H1 (cell line): ENCODE measurements at places on chromosomes 1 and 21. TPM values are rescaled to one million over a fixed set of nuclear protein-coding genes. Genes with fewer than 3 reads are reported as not detected.

DNA sequence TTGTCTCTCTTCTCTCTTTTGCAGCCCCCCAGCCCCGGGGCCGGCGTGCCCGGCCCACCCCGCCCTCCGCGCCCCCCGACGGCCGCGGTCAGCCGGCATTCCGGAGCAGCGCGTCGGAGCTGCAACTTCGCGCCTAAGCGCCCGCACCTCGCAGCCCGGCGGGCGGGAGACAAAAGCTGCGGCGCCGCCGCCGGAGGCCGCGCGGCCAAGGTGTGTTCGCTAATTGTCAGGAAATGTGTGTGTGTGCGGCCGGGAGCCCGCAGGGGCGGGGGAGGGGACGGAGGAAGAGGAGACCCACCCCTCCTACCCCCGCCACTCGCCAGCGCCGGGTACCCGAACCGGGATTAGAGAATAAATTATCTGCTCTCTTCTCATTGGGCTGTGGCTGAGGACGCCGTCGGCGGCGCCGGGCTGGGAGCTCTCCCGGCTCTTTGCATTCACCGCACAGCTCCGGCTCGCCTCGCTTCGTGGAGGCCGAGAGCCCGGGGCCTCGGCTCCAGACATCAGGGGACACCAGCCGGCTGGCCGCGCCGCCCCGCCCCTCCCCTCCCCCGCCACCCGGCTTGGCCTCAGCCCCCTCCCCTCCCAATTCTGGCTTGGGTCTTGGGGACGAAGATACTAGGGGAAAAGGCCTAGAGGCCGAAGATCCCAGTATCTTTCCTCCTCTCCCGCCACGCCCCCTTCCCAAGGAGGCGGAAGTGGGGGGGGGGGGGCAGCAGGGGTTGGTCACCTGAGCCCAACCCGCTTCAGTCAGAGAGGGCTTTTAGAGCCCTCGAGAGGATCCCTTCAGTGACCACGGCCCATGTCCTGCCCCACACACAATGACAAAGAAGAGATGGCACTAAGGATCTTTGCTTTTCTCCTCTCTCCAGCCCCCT is 1.3 kb upstream of the BLACAT1 start:
- peak overlapping the region; percentile 84 for H3K4me3 ChIP-seq
- H3K27me3 ChIP-seq = no peaks in the 10 kb centered on the region

PLA2G2A gene
- 0.69 and 1.0 TPM in 2 replicates for total RNA-seq

- peaks cover 4% of the 10 kb centered on the region; the same call in 1 of the 2 replicates for H3K36me3 ChIP-seq
- no peaks in the 10 kb centered on the region for H3K27me3 ChIP-seq
- H3K4me1 ChIP-seq = peaks cover 2% of the 10 kb centered on the region; the same call in 1 of the 2 replicates
- no peak overlapping the region for H3K27ac ChIP-seq
- DNase-seq = no peak
- no peak overlapping the region for H3K4me3 ChIP-seq
Measured at GRCh38 chr21:41852929-41853320, 26.2 kb downstream of the PRDM15 start.

SLAMF9 gene
- not detected in 2 replicates for total RNA-seq

GRCh38 chr1:101262630-101263348 is 26.0 kb downstream of the S1PR1 start:
- H3K4me1 ChIP-seq = no peaks in the 10 kb centered on the region
- H3K27ac ChIP-seq = no peak overlapping the region
- no peak overlapping the region for H3K4me3 ChIP-seq
- DNase-seq = no peak

GFI1 gene
- 0.17 and 0.19 TPM in 2 replicates for total RNA-seq

DNA sequence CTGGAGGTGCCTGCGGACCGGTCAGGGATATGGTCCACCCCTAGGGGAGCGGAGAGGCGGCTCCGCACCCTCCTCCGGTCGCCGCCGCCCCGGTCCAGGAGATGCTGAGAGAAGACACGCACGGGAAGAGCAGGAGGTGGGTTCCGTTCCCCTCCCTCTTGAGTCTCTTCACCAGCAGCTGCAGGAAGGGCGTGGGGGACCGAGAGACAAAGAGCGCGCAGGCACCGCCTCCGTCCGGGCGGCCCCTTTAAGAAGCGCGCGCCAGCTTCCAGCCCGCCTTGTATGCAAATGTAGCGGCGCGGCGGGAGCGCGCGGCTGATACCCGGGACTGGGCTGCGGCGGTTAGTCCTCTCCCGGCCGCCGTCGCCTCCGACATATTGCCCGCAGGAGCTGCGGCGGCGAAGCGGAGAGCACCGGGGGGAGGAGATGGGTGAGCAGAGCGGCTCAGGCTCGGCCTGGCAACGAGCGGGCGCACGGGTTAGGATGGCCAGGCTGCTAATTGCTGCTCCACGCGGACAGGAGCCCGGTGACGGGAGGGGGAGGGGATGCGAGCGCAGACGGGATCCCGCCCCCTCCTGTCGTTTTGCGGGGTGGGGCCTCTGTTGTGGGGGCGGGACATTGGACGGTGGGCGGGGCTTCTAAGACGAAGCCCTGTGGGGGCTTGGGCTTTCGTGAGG is at the start of gene TMEM39B:
TMEM39B (plus strand) TSS at position 318 of the 677 bp plus-strand sequence; CDS start at position 427, 109 bp downstream.
- no peaks in the 10 kb centered on the region; the same call in 1 of the 2 replicates for H3K4me1 ChIP-seq
- H3K4me3 ChIP-seq = peak within 1 kb of the TSS; percentile 81
- no peaks in the 10 kb centered on the region for H3K27me3 ChIP-seq
- peak within 1 kb of the TSS; percentile 95 for H3K27ac ChIP-seq

- H3K27ac ChIP-seq = no peak overlapping the region
- no peaks in the 10 kb centered on the region for H3K27me3 ChIP-seq
- DNase-seq = no peak
- H3K4me3 ChIP-seq = no peak overlapping the region
- H3K36me3 ChIP-seq = no peaks in the 10 kb centered on the region
Measured at GRCh38 chr21:38082936-38083485, 166.8 kb upstream of the KCNJ6 start.

BTBD8 gene
- 1.8 and 2.5 TPM in 2 replicates for total RNA-seq

DNA sequence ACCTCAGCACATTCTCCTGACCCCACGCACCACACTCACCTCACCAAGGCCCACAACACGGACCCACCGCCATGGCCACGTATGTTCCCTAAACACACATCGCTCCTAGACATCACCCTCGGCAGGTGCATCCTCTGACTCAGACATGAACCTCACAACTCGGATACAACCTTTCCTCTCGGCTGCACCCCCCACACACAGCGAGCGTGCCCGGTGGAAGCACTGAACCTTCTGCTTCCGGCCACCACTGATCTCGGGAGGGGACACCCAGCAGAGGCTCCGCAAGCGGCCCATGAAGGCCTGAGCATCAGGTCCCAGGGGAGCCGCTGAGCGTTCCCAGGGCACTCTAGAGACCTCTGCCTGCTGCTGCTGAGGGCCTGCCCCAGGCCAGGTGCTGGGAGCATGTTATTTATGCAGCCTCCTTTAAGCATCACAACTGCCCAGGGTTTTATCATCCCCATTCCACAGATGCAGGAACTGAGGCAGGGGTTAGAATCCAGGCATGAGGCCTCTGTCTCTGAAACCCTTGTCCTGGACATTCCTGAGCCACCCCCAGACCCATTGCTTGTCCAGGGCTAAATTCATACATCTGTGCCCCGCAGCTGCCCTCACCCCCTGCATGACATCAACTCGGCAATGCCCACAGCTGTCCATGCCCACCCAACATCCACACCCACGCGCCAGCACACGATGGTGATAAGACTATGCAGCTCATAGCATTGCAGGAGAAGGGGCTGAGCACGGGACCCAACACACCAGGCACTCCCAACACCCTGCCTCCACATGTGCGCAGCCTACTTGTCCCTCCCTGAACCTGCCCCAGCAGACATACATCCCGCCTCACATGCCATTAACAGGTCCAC is 27.0 kb downstream of the SDC3 start:
- no peak for DNase-seq
- no peak overlapping the region for H3K4me3 ChIP-seq

ADGRB2 gene
- 25.8 and 26.2 TPM in 2 replicates for total RNA-seq

HCRTR1 gene
- total RNA-seq = 0.35 and 0.44 TPM in 2 replicates

SPRR2F gene
- total RNA-seq = 1.0 and 1.1 TPM in 2 replicates

DNA sequence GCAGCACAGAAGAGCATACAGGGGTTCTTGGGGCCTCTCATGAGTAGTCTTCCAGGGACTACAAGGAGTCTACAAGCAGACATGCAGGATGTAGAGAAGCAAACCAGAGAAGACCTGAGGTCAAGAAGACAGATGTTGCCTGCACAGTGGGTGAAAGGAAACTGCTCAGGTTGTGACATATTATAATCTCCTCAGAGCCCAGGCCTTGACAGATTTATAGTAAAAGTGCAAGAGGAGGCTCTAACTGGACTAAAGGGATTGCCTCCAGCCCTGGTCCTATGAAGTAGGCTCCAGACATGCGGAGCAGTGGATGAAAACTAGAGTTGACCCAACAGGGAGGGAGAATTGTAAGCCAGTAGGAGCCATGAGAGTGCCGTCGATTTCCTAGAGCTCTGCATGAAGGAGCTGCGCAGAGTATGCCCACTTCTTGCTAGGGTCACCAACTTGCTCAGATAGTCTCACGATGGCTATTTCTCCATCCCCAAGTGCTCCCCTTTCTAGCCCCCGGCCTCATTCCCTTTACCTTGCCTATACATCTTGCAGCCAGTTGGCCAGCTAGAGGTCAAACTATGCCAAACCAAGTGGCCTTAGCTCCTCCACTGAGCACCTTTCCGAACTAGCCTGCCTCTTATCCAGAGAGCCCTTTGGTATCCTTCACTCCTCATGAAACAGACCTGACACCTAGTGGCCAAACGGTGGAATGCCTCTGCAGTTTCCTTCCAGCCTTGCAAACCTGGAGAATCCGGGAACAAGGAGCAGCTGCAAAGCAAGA is 36.2 kb upstream of the IPO9 start:
- H3K27me3 ChIP-seq = no peaks in the 10 kb centered on the region
- peak; percentile 87 for DNase-seq
- H3K4me3 ChIP-seq = no peak overlapping the region
- H3K36me3 ChIP-seq = peaks cover 19% of the 10 kb centered on the region

- peaks cover 19% of the 10 kb centered on the region for H3K27me3 ChIP-seq
- H3K27ac ChIP-seq = no peak within 1 kb of the TSS
- H3K4me3 ChIP-seq = peak within 1 kb of the TSS; percentile 54
- no peaks in the 10 kb centered on the region for H3K4me1 ChIP-seq
- peak; percentile 75 for DNase-seq
Measured at GRCh38 chr1:85048296-85049064, at the start of gene MCOLN3. Gene MCOLN3, minus strand, starts transcription at chr1:85048500. Its CDS starts 3,140 bp downstream, at chr1:85045360.

DNA sequence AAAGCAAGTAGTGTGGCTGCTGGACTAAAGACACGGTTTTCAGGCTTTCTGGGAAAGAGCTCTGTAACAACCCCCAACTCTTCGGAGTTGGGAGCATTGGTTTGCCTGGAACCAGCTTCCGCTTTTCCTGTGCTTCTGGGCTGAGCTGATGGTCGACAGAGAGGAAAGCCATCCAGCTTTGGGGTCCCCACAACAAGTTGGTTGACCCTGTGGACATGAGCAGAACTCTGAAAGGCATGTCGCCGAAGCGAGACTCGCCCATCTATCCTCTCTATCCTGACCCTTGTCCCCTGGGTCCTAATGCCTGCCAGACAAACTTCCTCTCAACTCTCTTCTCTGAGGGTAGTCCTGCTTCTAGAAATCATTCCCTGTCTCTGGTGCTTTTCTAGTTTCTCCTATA is 31.9 kb upstream of the FCGR2A start:
- H3K4me1 ChIP-seq = peaks cover 2% of the 10 kb centered on the region; the same call in 1 of the 2 replicates
- DNase-seq = no peak
- H3K36me3 ChIP-seq = no peaks in the 10 kb centered on the region
- H3K4me3 ChIP-seq = peak overlapping the region; percentile 59
- peaks cover 15% of the 10 kb centered on the region for H3K27me3 ChIP-seq

FAM76A gene
- 12.8 and 16.2 TPM in 2 replicates for total RNA-seq

GRCh38 chr1:6960860-6961259 is 175.6 kb downstream of the CAMTA1 start:
- no peaks in the 10 kb centered on the region for H3K36me3 ChIP-seq
- DNase-seq = no peak
- no peaks in the 10 kb centered on the region; the same call in 1 of the 2 replicates for H3K27me3 ChIP-seq
- H3K27ac ChIP-seq = no peak overlapping the region
- peaks cover 11% of the 10 kb centered on the region for H3K4me1 ChIP-seq

TMEM125 gene
- 24.6 and 26.5 TPM in 2 replicates for total RNA-seq

GRCh38 chr1:66274634-66275033 is 259.3 kb upstream of the SGIP1 start:
- no peak overlapping the region for H3K27ac ChIP-seq
- H3K4me3 ChIP-seq = no peak overlapping the region
- no peaks in the 10 kb centered on the region for H3K27me3 ChIP-seq
- peaks cover 8% of the 10 kb centered on the region for H3K4me1 ChIP-seq
- H3K36me3 ChIP-seq = no peaks in the 10 kb centered on the region

GRCh38 chr1:17199267-17200044 is 5.5 kb upstream of the PADI1 start:
- no peaks in the 10 kb centered on the region for H3K4me1 ChIP-seq
- no peaks in the 10 kb centered on the region for H3K27me3 ChIP-seq
- no peaks in the 10 kb centered on the region for H3K36me3 ChIP-seq
- no peak overlapping the region for H3K27ac ChIP-seq
- no peak for DNase-seq

SCAF4 gene
- total RNA-seq = 55.1 and 56.8 TPM in 2 replicates

APCS gene
- not detected in 2 replicates for total RNA-seq

NBPF4 gene
- not detected in 2 replicates for total RNA-seq

DNA sequence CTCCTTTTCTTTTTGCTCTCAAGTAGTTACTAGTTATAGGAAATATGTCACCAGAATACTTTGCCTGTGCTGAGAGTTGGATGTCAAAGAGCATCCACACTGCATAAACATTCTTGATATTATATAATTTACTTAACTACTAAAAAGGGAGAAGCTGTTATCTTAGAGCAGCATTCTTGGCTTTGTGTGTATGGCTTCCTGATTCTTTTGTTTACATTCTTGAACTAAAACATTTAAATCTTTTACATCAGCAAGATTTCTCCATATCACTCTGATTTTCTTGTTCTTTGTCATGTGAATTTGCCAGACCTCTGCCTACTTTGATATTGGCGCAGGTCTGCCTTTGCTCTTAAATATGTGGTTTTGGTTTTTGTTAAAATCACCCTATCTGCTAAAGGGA is 48.8 kb downstream of the SUCO start:
- no peaks in the 10 kb centered on the region for H3K27me3 ChIP-seq
- H3K4me1 ChIP-seq = no peaks in the 10 kb centered on the region
- no peak overlapping the region for H3K4me3 ChIP-seq

PROX1 gene
- total RNA-seq = 1.5 and 2.0 TPM in 2 replicates

GRCh38 chr1:2789986-2790581 is 11.4 kb downstream of the TTC34 start:
- no peak overlapping the region for H3K4me3 ChIP-seq
- H3K4me1 ChIP-seq = peaks cover 3% of the 10 kb centered on the region; the same call in 1 of the 2 replicates
- no peaks in the 10 kb centered on the region for H3K27me3 ChIP-seq
- H3K36me3 ChIP-seq = no peaks in the 10 kb centered on the region

DNA sequence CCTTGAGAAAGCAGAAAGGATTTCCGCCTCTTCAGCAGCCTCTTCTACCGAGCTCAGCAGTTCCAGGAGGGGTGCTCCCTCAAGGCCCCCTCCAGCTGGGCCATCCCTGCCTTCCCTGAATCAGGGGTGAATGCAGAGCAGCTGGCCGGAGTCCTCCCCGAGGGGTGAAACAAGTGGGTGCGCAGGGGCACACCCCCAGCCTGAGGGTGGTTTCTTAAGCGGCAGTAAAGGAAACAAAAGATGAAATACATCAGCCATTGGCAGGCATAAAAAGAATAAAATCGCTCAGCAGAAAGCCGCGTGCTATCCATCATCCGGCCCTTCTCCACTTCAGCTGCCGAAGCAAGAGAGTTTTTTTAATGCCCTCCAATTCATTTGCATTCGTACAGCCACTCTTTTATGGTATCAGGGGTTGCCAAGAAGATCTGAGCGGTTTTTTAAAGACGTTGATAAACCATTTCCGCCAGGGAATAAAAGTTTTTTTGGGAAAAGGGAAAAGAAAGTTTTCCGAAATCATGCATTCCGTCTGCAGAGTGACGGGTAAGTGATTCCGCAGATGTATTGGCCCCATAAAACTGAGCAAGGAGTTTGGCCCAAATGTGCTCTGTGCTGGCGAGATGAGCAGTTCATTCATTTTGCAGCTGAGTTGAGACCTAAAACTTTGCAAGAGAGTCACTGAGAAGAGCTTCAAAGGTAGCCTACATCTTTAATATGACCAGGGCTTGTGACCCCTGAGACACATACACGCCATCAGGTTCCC is 73.7 kb upstream of the ZC3H12A start:
- no peaks in the 10 kb centered on the region for H3K27me3 ChIP-seq
- no peaks in the 10 kb centered on the region for H3K36me3 ChIP-seq
- H3K27ac ChIP-seq = no peak overlapping the region
- H3K4me1 ChIP-seq = peaks cover under 1% of the 10 kb centered on the region; the same call in 1 of the 2 replicates

C8B gene
- not detected in 2 replicates for total RNA-seq
